ENCODE measurements at places on chromosomes 2 and 18.

DNA sequence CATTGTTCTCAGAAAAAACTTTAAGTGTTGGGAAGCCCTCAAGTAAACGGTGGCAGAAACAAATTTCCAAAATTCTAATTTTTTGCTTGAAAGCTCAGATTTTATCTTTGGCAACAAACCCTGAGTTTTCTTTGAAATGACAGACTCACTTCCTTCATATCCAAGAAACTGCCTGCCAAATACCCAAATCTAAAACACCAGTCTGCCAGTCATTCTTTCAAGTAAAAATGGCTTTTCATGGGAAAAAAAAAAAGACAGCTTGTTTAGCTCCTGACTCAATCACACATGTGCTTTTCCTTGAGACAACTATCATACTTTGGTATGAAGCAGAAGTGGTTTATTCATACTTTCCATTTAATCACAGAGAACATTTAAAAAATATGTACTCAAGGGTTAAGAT is 40.6 kb upstream of the CSRNP3 start:
- no peaks in the 10 kb centered on the region for H3K36me3 ChIP-seq
- no peaks in the 10 kb centered on the region for H3K27me3 ChIP-seq
- peak; percentile 76 for DNase-seq
- H3K4me3 ChIP-seq: no peak overlapping the region
- H3K4me1 ChIP-seq: no peaks in the 10 kb centered on the region

DNA sequence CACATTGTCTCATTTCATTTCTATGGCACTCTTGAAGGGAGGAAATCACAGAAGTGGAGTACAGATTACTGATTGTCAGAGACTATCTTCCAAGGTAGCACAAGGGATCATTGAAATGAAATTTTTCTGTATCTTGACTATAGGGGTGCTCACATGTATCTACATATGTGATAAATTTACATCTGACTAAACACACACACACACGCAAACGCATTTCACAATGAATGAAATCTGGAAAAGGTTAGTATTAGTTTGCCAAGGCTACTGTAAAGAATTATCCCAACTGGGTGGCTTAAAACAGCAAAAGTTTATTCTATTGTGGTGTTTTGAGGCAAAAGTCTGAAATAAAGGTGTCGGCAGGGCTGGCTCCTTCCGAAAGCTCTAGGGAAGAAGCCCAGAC is 144.6 kb downstream of the SH3BP4 start:
- no peak overlapping the region for H3K4me3 ChIP-seq
- no peaks in the 10 kb centered on the region for H3K27me3 ChIP-seq
- DNase-seq: no peak
- no peak overlapping the region for H3K27ac ChIP-seq
- H3K4me1 ChIP-seq: no peaks in the 10 kb centered on the region

DNA sequence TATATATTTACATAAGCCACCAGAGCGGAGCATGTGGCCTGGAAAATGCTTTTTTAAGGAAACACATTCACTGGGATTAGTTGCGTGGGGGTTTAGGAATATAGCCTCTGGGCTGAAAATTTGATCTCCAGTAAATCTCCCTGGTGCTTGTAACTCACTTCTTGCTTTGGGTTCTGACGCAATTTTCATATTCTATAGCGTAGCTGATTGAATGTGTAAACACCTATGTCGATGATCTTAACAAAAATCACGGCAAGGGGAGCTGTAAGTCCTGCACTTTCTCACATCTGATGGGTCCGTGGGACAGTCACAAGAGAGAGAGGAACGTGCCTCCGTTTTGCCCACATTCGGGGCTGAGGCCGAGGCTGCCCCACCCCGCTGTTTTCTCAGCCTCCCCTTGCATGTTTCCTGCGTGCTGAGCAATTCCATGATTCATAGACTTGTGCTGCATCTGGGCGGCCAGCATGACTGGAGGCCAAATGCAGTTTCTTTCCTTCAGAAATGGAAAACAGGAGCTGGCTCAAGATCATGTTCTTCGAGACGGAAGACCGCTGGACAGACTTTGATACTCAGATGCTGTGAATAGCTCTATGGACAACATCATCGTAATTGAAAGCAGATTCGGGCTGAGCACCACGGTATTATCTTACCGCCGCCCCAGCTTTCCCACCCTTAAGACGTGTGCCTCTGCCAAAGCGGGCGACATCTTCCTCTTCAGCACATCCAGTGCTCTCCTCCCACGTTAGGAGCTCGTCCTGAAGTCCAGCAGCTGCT is 109.2 kb downstream of the TMEM18 start:
- no peak for DNase-seq
- no peaks in the 10 kb centered on the region for H3K36me3 ChIP-seq
- no peak overlapping the region for H3K27ac ChIP-seq
- no peaks in the 10 kb centered on the region for H3K27me3 ChIP-seq

- H3K36me3 ChIP-seq: no peaks in the 10 kb centered on the region
- H3K27ac ChIP-seq: no peak overlapping the region
- no peaks in the 10 kb centered on the region for H3K27me3 ChIP-seq
- no peak for DNase-seq
- no peaks in the 10 kb centered on the region for H3K4me1 ChIP-seq
- H3K4me3 ChIP-seq: no peak overlapping the region
These were observed 71.0 kb upstream of the SPATS2L start for GRCh38 chr2:200235533-200235932.

GRCh38 chr2:127040169-127040568 is 66.8 kb downstream of the BIN1 start:
- DNase-seq: no peak
- no peaks in the 10 kb centered on the region for H3K36me3 ChIP-seq
- no peak overlapping the region for H3K27ac ChIP-seq

GRCh38 chr18:70645971-70646370 is 357.1 kb downstream of the SOCS6 start:
- H3K27ac ChIP-seq: no peak overlapping the region
- no peaks in the 10 kb centered on the region for H3K4me1 ChIP-seq
- no peaks in the 10 kb centered on the region for H3K27me3 ChIP-seq
- no peaks in the 10 kb centered on the region for H3K36me3 ChIP-seq
- no peak for DNase-seq

DNA sequence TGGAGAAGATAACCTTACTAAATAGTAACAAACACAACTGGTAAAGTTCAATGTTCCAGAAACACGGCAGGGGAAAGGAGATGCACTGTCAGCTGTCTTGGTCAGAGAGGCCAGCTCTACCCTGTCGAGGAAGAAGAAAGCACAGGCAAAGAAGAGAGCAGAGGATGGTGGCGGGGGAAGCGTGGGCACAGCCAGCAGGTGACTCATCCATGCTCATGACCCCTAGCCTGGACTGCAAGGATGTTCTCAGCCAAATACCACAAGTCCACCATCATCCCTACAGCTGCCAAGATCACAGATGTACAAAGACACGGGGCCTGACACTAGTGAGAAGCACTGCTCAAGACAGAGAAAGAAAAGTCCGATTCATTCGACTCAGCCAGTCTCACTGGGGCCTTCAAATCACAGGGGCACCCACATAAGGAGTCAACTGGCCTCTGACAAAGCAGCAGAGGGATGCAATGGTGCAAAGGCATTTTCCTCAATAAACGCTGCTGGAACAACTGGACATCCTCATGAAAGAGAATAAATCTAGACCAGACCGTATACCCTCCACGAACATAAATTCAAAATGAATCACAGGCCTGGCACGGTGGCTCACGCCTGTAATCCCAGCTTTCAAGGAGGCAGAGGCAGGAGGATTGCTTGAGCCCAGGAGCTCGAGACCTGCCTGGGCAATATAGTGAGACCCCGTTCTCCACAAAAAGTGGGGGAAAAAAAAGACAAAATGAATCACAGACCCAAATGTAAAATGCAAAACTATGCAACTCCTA is 5.6 kb downstream of the DTYMK start:
- peaks cover 6% of the 10 kb centered on the region for H3K4me1 ChIP-seq
- DNase-seq: no peak
- no peak overlapping the region for H3K27ac ChIP-seq
- H3K36me3 ChIP-seq: peaks cover 74% of the 10 kb centered on the region

- no peak overlapping the region for H3K27ac ChIP-seq
- no peaks in the 10 kb centered on the region for H3K36me3 ChIP-seq
- no peaks in the 10 kb centered on the region for H3K27me3 ChIP-seq
- no peak overlapping the region for H3K4me3 ChIP-seq
- no peak for DNase-seq
- no peaks in the 10 kb centered on the region for H3K4me1 ChIP-seq
These were observed 164.8 kb downstream of the RIT2 start for GRCh38 chr18:42950732-42951131.

- no peak for DNase-seq
- H3K4me1 ChIP-seq: no peaks in the 10 kb centered on the region
- no peaks in the 10 kb centered on the region for H3K27me3 ChIP-seq
- no peaks in the 10 kb centered on the region for H3K36me3 ChIP-seq
- no peak overlapping the region for H3K4me3 ChIP-seq
These were observed 783.6 kb downstream of the DCDC2C start for GRCh38 chr2:4486971-4487370.

- no peak overlapping the region for H3K4me3 ChIP-seq
- no peaks in the 10 kb centered on the region for H3K4me1 ChIP-seq
- H3K27ac ChIP-seq: no peak overlapping the region
- no peak for DNase-seq
These were observed 294.5 kb upstream of the NT5C1B start for GRCh38 chr2:18883616-18884456.

- H3K4me1 ChIP-seq: no peaks in the 10 kb centered on the region
- H3K36me3 ChIP-seq: no peaks in the 10 kb centered on the region
- no peak overlapping the region for H3K27ac ChIP-seq
- DNase-seq: no peak
These were observed 197.2 kb downstream of the MYO3B start for GRCh38 chr2:170375192-170375591.

GRCh38 chr2:120451334-120451733 is 105.4 kb downstream of the INHBB start:
- no peaks in the 10 kb centered on the region for H3K27me3 ChIP-seq
- no peak overlapping the region for H3K27ac ChIP-seq
- H3K36me3 ChIP-seq: no peaks in the 10 kb centered on the region
- peaks cover 14% of the 10 kb centered on the region for H3K4me1 ChIP-seq
- no peak for DNase-seq

GRCh38 chr18:55351241-55351691 is 236.7 kb downstream of the TCF4 start:
- no peak for DNase-seq
- H3K27ac ChIP-seq: peak overlapping the region; percentile 88
- H3K4me1 ChIP-seq: peaks cover 10% of the 10 kb centered on the region
- H3K27me3 ChIP-seq: no peaks in the 10 kb centered on the region

DNA sequence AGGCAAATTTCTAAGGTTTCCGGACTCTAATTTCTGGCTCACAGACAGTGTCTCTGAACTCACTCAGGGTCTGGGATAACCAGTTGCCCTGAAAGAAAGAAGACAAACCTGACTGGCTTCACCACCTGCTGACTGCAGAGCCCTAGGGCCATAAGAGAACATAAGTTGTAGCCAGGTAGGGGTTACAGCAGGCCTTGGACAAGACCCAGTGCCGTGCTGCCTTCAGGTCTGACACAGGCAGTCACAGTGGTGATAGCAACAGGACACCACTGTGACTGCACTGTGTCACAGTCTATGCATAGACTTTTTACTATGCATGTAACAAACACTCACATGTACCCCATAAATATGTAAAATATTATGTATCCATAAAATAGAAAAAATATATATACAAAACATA is 508.5 kb downstream of the PID1 start:
- H3K27ac ChIP-seq: no peak overlapping the region
- H3K4me1 ChIP-seq: no peaks in the 10 kb centered on the region
- H3K36me3 ChIP-seq: no peaks in the 10 kb centered on the region
- H3K4me3 ChIP-seq: no peak overlapping the region
- no peak for DNase-seq

- no peak for DNase-seq
- H3K27me3 ChIP-seq: no peaks in the 10 kb centered on the region
- H3K27ac ChIP-seq: no peak overlapping the region
- no peak overlapping the region for H3K4me3 ChIP-seq
- H3K4me1 ChIP-seq: peaks cover 11% of the 10 kb centered on the region
These were observed 103.0 kb downstream of the TRIB2 start for GRCh38 chr2:12819721-12820120.

DNA sequence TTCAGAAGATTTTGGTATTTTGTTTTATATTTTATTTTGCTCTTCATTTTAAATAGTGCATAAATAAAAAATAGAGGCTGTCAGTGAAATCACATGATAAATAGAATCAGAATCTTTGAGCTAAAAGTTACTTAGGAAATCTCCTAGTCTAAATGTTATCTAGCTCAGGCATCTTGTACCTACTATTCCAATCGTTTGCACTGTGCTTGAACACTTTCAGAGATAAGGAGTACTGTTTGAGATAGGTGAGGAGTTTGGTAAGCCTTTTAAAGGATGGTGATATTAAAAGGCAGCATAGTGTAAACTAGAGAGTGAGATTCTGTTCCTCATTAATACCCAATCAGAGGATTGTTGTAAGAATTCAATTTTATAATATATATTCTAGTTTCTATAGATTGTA is 157.2 kb upstream of the MYO3B start:
- no peaks in the 10 kb centered on the region for H3K27me3 ChIP-seq
- no peak overlapping the region for H3K27ac ChIP-seq
- no peak for DNase-seq
- no peak overlapping the region for H3K4me3 ChIP-seq
- H3K4me1 ChIP-seq: no peaks in the 10 kb centered on the region

- H3K4me3 ChIP-seq: no peak overlapping the region
- no peaks in the 10 kb centered on the region for H3K4me1 ChIP-seq
- DNase-seq: no peak
- peaks cover 1% of the 10 kb centered on the region for H3K36me3 ChIP-seq
- no peak overlapping the region for H3K27ac ChIP-seq
These were observed 65.1 kb downstream of the USP34 start for GRCh38 chr2:61405813-61406212.

GRCh38 chr2:9187620-9188214 is 18.9 kb upstream of the ASAP2 start:
- no peak for DNase-seq
- no peak overlapping the region for H3K27ac ChIP-seq
- H3K4me3 ChIP-seq: no peak overlapping the region
- no peaks in the 10 kb centered on the region for H3K36me3 ChIP-seq
- H3K27me3 ChIP-seq: no peaks in the 10 kb centered on the region
